ENCODE measurements at places on chromosomes 7 and 10.

DNA sequence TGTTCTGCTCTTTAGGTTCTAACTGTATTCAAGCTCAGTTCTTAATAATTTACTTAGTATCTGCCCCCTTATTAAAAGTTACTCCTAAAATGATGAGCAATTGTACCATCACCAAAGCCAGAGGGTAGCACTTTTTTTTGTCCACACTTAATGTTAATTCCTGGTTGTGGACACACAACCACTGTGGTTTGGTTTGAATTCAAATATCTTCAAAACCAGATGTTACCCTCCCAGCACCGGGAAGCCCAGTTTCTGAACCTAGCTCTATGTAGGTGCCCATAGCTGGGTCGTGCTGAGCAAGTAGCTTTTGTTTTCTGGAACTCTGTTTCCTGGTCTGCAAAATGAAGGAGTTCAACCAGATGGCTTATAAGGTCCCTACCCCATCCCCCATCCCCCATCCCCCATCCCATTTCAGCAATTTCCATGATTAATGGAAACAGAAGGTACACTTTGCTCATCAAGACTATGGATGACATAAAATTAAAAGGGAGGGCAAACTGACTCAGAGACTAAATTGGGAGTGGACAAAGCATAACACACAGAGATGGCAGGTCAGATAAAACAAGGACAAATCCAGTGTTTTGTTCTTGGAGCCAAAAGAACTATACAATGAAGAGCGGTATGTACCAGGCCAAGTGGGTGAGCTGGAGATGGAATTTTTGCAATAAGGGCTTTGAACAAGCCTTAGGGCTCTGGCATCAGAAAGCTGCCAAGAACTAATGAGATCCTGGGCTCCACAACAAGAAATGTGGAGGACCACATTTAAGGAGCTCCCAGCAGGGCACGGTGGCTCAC lies 56.7 kb downstream of the DLG5 start:
- DNase-seq: no peak

DNA sequence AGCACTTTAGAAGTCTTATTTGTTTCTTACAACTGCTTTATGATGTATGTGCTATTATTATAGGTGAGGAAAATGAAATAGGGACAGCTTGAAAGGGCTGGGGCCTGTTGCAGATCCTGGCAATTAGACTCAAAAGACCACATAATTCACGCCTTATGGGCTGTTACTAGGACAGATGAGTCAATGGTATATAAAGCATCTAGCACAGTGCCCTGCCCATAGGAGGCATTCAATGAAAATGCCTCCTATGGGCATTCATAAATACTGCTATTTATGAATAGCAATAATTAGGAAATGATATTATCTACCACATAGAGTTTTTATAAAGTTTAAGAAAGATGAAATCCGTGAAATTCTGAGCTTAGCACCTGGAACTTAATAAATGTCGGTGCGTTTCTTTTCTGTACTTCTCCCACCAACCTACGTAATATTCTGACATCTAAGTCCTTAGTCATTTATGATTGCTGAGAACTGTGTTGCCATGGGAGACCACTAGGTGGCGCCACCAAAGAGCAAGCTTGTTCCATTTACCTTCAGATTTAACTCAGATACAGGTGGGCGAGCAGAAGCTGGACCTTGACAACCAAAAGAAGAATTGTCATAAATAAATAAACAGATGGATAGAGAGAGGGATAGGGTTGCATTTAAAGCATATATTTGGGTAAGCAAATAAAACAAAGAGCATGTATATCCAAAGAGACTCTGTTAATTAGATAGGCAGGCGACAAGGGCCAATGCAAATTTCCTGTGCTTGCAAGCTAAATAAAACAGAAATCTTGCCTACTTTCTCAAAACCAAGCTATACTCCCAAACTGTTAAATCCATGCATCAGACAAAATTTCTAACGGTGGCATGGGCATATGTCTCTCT lies 699.9 kb downstream of the INHBA start:
- peak; percentile 16 for DNase-seq

- DNase-seq: no peak
These were observed 21.5 kb upstream of the ZNF800 start for GRCh38 chr7:127413962-127414361.

GRCh38 chr10:56360583-56360966 lies 484 bp downstream of the ZWINT start:
- no peak for DNase-seq

DNA sequence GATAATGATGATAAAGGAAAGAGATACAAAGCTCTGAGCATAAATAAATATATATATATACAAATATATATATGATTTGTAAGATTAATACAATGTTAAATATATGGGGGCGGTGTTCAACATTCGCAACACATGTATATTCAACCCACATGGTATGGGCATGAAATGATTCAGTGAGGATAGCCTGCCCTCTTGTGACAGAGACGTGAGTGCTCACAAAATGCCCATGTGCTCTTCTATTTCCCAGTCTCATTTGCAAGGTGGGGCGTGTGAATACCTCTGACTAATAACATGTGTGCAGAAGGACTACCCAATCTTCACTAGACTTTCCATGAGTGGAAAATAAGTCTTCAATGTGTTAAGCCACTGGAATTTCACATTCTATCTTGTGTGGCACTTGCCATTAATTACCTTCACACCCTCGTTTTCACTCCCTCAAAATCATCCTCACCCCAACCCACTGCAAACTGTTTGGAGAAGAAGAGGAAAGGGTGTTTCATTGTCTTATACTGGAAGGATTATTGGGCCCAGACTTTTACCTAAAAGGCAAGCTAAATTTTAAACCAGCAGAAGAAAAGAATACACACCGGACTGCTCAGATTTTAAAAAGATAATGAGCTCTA lies 26.9 kb downstream of the ASAH2 start:
- no peak for DNase-seq

DNA sequence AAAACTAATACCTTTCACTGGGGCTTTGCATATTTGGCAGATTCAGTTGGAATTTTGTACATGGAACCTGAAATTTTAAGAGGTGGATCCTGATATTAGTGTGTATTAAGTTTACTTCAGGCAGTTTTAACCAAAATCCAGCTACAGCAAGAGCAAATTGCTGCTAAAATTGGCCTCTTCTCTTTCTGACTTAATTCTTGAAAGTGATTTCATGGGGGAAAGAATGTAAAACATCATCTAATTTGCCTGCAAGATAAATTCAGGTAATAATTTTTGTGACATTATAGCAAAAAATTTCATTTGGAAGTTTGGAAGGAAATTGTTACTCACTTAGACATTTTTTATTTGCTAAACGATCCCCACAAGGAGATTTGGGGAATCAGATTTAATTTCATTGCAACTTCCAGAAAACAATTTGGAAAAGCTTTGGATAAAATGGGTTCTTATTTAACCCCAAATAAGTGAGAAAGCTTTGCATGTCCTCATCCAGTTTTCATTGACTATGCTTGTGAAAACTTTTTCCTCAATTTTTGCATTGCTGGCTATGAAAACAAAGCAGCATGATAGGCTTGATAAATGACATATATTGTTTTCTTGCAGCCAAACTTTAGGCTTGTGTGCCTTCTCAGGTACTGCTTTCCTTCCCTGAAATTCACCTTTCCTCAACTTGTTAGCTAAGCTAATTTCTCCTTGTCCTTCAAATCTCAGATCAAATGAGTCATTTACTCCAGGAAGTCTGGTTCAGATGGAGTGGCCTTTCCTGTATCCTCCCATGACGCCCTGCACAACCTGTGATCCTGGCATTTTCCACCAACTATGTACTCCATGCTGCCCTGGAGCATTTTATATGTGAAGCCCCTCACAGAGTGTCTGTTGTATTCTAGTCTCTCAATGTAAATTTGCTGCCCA lies 27.4 kb upstream of the ZNF438 start:
- DNase-seq: no peak

DNA sequence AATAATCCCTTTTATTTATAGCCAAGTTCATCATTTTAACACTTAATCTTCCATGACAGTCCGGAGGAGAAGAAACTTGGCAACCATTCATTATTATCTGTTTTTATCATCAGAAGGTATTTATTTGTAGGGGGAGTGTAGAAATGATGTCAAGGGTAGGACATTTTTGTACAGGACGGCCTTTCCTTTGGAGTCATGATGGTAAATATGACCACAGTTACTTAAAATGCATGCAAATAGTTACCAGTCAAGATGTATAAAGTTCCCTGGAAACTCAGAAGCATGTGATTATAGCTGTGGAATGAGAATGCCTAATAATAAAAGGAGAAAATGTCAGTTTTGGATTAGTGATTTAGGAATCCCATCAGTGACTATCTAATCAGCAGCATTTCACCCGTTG lies 183.1 kb upstream of the PRPS1L1 start:
- no peak for DNase-seq

- no peak for DNase-seq
These were observed 8.3 kb downstream of the KIF5B start for GRCh38 chr10:32047881-32048280.

DNA sequence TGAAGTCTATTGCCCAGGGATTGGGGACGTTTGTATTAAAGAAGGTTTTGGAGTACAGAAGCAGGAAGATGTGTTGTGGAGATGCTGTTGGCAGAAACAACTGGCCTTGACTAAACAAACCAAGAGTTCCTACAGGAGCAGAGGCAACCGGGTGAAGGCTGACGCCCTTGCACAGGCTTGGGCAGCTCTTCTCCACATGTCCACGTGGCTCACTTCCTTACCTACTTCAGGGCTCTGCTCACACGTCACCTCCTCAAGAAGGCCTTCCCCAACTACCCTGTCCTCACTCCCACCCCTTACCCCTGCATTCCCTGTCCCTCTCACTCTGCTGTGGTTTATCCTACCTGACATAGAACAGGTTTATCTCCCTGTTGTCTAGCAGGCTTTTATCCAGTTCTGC lies 59.9 kb upstream of the JAZF1 start:
- no peak for DNase-seq

- no peak for DNase-seq
These were observed 706.7 kb downstream of the PCDH15 start for GRCh38 chr10:54094321-54094720.

- peak; percentile 58 for DNase-seq
These were observed 17.6 kb upstream of the ORAI2 start for GRCh38 chr7:102415685-102416225.

DNA sequence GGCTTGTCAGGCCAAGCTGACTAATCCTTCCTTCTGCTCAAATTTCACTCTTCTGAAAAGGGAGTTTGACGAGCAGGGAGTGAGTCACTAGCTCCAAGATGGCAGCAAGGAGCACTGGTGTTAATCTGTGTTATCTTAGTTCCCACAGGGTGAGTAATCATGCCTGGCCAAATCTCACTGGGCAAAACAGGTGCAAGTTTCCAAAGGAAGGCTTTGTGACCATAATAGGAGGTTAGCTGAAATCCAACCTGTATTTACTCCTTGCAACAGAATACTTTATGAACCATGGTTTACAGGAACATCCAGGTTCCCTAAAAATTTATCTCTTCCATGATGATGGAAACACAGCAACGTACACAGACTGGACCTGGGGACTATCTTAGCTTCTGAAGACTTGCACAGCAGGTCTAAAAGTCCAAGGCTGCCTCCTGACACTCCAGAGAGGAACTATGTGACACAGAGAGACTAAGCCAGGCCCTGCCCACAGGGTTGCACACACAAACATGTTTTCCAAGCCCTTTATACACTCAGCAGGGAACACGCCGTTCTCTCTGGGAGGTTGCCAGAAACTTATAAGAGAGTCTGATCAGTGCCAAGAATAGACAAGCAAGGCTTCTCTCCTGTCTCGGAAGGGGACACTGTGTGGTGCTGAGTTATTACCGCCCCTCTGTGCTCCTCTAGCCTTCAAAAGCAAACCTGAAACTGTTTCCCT lies 46.3 kb downstream of the PDK4 start:
- DNase-seq: no peak

- peak; percentile 25 for DNase-seq
These were observed 1.6 kb downstream of the KLHDC10 start for GRCh38 chr7:130071701-130072622.

DNA sequence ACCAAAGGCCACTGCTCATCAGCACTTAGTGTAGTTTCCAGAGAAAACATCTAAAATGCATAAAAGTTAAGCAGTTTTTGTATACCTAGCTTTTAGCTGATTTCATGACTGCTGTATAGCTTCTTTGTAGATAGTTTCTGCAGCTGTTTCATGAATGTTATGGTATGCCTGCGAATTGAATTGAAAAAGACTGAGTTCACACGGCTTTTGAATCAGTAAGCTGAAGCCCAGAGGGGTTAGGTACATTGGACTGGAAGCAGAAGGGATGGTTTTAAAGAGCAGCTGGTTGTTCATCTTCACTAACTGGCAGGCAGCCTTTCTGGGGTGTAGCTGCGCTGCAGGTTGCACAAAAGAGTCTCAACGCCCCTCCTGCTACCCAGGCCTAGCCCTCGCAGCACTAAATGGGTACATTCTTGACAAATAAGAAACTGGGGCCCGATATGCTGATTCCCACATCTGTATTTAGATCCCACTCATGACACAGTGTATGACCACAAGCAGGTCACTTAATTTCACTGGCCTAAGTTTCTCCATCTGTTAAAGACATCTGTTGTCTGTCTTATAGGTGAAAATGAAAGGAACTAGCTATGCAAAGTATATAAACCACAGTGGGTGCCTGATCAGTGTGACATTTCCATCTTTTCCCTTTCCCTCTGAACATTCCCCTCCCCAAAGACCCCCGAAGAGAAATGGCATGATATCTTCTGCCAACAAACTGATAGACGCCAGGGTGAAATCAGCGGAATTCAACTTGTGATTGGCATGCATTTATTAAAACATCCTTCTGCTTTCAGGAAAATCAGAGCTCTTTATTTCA lies 85.9 kb upstream of the AGBL3 start:
- DNase-seq: no peak

DNA sequence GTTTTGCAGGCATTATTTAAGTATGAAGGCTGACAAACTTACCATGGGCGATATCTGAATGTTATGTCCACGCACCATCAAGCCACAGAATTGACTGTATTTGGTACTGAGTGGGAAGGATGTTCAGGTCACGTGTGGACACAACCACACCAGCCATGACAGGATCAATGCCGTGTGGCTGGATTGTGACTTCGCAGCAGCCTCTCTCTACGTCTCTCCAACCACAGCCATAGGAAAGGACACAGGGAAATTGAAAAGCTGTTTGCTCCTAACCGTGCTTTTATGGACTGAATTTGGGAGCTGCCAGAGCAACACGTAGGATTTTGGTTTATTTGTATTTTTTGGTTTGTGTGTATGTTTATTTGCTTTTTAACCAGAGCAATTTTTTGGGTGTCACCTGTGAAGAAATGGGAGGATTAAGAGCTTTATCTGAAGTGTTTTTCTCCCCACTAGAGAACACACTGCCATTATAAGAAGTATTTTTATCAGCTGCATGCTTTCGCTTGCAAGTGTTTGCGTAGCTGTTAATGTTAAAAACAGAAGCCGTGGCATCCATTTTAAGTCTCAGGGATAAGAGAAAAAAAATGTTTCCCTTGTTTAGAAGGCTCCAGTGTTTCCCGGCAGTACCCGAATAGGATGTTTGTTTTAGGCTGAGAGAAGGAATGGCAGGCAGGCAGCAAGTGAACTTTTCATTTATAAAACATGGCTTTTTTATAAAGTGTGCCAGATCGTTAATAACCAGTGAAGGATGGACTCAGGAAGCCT lies 401.1 kb upstream of the NFE2L3 start:
- DNase-seq: no peak

- DNase-seq: no peak
These were observed 6.3 kb upstream of the SMKR1 start for GRCh38 chr7:129495987-129496386.
